KBM-7 (cell line): ENCODE measurements at places on chromosomes 5 and 9.

DNA sequence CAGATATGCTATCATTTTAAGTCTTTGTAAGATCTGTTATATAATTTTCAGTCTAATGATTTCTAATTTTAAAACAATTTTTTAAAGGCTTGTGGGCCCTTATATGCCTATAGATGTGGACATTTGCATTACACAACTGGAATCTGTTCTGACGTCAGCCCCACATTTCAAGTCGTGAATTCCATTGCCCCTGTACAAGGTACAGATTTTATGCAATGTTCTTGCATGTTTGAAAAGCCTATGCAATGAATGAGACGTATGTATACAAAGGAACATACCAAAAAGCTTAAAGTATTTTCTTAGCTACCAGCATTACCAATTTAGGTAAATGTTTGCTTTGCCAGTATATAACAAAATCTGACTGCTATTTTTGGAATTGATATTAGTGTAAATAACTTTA, 77.2 kb downstream of the ITGA1 start:
- no peak for DNase-seq

- DNase-seq, result no peak
Observed at GRCh38 chr9:93387791-93388190, 63.7 kb upstream of the FAM120A start.

DNA sequence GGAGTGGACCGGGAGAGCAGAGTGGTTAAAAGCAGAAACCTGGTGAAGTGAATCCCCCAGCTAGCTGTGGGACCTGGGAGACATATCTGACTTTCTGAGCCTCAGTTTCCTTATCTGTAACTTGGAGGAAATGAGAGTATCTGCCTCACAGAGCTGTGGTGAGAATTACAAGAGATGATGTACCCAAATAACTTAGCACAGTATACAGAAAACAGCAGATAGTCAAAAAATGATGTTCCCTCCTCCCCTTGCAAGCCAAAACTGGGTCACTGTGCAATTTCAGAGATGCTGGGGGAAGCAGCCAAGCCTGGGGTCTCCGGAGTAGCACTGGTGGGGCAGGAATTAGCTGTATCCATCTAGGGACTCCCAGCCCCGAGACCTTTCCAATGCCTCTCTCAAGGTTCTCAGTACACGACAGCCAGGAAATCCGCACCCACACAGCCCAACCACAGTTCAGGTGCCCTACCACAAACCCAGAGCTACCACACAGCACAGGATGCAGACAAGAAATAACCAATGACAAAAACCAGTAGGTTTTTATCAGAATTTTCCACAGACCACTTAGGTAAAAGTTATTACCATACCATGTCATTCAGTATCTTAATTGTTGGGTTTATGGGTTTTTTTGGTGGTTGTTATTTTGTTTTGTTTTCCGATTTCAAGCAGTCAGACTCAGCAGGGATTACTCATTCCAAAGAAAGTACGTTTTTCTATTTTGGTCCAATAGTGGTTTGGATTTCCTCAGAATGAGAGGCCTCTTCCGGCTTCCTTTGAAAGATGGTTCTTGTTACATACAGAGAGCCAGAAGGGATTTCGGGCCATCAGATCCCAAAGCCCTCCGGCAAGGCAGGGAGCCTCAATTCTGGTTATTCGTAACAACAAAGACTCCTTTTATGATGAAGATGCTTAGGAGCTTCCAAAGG, 4.9 kb upstream of the HRH2 start:
- peak; percentile 82 for DNase-seq

GRCh38 chr5:168987543-168988300, 313.2 kb downstream of the SLIT3 start:
- DNase-seq, result peak; percentile 56

- DNase-seq, result no peak
Observed at GRCh38 chr9:100465274-100465673, 7.7 kb upstream of the TMEFF1 start.

- no peak for DNase-seq
Observed at GRCh38 chr9:97593960-97594359, 39.2 kb downstream of the TSTD2 start.

GRCh38 chr5:89190515-89191265, 307.7 kb upstream of the MEF2C start:
- peak; percentile 46 for DNase-seq

DNA sequence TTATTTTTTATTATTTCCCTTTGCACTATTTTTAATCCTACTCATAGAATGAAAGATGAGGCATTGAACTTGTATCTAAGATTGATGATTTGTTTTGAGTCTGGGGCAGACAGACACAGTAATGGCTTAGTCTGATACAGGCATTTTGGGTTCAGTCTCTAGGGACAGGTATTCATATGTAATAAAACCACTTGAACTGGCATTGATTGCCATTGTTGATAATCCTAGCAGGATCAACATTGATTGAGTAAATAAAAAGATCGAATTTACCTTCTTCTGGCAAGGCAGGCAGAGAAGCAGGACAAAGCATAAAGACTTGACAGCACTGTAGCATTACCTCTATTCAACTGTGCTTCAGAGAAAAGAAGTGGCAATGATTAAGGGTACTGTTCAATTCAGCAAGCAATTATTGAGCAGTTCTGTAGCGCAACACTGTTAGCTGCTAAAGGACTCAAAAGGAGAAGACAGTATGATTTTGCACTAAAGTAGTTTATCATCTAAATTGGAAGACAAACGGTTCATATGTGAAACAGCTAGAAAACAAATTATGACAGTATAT, 144.4 kb downstream of the COMMD10 start:
- no peak for DNase-seq

- DNase-seq, result no peak
Observed at GRCh38 chr5:111755345-111755941, 1.6 kb downstream of the NREP start.

- no peak for DNase-seq
Observed at GRCh38 chr5:68875351-68875750, 218.5 kb upstream of the SLC30A5 start.

- DNase-seq, result no peak
Observed at GRCh38 chr9:104914466-104914865, 13.5 kb downstream of the ABCA1 start.

DNA sequence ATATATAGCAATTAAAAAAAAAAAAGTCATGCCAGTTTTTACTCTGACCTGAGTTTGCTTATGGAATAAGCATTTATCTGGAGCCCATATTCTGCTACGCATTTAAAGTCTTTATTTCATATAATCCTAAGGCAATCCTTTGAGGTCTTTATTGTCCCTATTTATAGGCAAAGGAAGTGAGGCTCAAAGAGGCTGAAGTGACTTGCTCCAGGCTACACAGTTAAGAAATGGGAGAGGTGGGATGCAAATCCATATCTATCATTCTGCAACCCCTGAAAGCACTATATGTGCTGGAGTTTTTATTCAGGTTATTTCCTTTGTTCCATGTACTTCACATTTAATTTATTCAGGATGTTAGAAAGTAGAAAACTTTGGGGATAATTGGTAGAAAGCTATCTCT, 12.1 kb downstream of the KDM3B start:
- DNase-seq, result no peak

DNA sequence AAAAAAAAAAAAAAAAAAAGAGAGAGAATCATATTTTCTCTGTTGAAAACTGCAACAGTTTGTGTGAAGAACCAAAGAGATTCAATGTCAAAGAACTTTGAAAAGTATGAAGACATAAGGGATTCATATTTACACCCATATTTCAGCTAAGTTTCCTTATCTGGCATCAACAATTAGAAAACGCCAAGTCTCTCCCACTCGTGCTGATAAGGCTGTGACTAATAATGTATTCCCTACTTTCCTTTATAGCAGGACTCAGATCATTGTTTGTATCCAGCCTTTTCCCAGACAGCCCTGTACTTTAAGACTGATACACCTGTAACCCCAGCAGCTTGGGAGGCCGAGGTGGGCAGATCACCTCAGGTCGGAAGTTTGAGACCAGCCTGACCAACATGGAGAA, 54.1 kb upstream of the STK32A start:
- no peak for DNase-seq

DNA sequence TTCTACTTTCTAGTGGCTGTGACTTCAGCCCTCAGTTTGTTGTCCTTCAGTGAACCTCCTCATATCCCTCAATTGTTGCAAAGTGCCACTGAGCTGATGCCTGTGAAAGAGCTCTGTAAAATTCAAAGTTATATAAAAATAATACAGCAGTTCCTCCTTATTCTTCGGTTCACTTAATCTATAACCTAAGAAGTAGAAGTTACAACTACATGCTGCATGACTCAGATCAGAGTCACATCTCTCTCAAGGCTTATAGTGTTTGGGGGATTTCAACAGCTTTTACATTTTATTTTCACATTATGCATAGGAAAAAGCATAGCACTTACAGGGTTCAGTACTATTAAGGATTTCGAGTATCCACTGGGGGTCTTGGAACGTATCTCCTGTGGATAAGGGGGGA, 25.1 kb upstream of the GCNT1 start:
- no peak for DNase-seq

DNA sequence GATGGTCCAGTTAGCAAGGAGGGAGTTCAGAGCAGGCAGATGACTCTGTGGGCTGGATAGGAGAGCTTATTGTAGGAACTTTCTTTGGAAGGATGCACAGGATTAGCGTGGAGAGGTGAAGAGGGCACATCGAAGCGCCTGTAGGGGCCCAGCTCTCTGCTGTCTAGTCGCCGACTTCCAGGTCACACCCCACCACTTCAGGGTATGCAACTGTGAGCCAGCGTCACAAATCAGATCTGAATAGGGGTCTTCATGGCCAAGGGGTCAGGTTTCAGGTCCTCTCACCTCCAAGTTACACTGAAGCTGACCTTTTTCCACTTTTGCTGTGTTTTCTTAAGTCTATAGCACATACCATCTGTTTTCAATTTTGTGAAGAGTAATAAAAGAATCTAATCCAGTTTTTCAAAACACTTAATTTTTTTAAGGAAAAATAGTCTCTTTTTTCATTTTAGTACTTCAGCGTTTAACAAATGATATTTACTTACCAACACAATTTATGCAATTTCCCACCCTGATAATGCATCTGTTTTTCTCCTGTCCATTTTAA, 364.2 kb upstream of the CLINT1 start:
- no peak for DNase-seq

DNA sequence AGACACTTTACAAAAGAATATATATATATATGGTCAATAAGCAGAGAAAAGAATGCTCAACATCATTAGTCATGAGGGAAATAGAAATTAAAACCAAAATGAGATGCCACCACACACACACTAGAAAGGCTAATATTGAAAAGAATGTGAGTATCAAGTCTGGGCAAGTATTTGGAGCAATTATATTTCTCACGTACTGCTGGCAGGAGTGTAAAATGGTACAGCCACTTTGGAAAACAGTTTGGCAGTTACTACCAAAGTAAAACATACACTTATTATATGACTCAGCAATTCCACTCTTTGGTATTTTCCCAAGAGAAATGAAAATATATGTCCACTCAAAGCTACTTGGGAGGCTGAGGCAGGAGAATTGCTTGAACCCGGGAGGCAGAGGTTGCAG, 29.8 kb downstream of the NEUROG1 start:
- DNase-seq, result no peak

DNA sequence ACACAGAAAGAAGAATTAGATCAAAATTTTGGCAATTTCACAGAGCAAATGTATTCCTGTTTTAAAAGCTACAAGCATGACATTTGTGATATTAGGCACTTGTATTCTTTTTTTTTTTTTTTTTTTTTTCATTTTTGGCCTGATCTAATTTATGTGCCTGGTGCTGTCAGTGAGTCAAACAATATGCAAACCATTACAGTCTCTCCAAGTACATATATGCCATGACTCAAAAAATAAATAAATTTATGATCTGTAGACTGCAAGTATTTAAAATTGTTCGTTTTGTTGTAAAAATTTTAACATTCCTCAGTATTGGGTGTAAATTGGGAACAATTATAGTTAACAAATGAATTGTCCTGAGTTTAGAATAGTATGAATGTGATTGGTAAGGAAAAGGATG, 51.4 kb downstream of the CDH9 start:
- DNase-seq, result no peak

GRCh38 chr9:86202338-86202882, 57.0 kb downstream of the C9orf153 start:
- peak; percentile 47 for DNase-seq

GRCh38 chr9:5800969-5801738, 31.8 kb downstream of the ERMP1 start:
- DNase-seq, result no peak

DNA sequence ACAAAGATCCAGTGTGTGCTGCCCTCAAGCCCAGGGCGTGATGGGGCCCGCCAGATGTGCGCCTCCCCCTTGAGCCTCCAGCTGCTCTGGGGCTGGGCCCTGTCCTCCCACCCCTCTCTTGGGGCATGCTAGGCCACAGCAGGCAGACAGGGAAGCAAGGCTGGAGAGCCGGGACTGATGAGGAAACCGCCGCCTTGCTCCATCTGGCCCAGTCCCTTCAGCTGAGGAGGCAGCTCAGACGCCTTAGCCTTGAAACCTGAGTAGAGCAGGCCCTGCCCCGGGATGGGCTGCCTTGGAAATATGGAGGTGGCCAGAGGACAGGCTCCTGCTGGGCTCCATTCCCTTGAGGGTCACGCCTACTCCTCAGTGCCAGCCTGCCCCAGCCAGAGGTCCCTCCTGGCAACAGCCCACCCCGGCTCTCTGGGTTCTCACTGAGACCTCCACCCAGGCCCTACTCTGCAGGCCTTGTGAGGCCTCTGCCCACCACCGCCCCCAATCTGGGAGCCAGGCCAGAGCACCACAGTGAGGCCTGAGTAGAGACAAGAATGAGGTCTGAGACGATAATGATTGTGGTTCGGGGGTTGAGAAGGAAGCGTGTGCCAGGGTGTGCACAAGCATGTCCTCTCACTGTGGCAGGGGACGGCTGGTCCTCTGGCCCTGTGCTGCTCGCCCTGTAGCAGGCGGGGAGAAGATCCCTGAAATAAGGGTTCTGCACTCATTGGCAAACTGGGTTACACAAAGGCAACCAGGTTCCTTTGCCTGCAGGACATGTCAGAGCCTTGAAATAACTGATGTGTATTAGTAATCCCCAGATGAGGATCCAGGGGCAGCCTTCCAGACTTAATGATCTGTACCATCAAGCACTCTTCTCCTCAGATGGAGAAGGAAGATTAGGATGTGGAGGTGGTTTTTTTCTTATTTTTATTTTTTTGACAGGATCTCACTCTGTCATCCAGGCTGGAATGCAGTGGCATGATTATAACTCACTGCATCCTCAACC, 30.9 kb downstream of the CXXC5 start:
- no peak for DNase-seq

DNA sequence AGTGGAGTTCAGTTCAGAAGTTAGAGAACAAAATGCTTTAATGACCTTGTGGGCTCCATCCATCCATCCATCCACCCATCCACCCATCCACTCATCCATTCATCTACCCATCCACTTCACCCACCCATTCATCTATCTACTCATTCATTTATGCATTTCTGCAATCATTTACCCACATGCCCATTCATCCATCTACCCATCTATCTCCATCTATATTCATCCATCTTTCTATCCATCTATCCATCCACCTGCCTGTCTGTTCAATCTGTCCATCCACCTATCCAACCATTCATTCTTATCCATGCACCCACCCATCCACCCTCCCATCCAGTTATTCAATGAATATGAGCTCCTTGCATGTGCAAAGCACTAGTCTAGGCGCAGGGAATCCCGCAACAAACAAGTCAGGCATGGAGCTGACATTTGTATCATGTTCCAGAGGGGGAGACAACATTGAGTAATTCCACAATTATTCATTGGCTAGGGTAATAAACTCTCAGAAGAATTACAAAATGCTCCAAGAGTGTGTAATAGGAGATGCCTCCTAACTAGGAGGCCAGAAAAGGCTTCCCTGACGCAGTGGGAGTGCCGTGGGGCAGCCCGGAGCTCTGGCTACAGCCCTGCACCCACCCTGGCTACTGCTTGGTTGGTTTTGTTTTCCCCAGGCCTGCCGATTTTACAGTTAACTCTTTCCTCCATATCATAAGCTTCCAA, 211.2 kb downstream of the NXNL2 start:
- no peak for DNase-seq
